ENCODE measurements at places on chromosomes 2 and 18. TPM values are rescaled to one million over a fixed set of nuclear protein-coding genes. Genes with fewer than 3 reads are reported as not detected.

GRCh38 chr2:227054006-227054405 is 110.0 kb downstream of the COL4A4 start:
- H3K27me3 ChIP-seq: peaks cover 8% of the 10 kb centered on the region
- DNase-seq: no peak
- H3K4me3 ChIP-seq: no peak overlapping the region

DNA sequence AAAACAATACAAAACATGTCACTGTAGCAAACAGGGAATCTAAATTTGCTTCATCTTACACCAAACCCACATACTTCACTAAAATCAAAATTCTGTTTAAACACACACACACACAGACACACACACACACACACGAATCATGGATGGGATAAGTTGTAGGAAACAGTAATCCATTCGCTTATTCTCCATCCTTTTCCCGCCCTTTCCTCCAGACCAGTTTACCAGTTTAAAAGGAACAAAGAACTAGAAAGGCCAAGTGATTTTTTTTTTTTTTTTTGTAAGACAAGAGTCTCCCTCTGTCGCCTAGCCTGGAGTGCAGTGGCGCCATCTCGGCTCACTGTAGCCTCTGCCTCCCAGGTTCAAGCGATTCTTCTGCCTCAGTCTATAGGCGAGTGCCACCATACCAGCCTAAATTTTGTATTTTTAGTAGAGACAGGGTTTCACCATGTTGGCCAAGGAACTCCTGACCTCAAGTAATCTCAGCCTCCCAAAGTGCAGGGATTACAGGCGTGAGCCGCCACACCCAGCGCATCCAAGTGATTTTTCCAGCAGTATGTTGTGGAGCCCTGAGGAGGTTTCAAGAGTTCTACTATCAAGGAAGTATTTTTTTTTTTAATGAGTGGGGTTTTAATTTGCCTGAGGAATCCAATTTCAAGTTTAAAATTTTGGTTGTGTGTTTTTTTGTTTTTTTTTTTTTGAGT is 5.7 kb downstream of the PSME4 start:
- H3K27me3 ChIP-seq: no peaks in the 10 kb centered on the region
- no peak overlapping the region for H3K27ac ChIP-seq
- DNase-seq: no peak

DNA sequence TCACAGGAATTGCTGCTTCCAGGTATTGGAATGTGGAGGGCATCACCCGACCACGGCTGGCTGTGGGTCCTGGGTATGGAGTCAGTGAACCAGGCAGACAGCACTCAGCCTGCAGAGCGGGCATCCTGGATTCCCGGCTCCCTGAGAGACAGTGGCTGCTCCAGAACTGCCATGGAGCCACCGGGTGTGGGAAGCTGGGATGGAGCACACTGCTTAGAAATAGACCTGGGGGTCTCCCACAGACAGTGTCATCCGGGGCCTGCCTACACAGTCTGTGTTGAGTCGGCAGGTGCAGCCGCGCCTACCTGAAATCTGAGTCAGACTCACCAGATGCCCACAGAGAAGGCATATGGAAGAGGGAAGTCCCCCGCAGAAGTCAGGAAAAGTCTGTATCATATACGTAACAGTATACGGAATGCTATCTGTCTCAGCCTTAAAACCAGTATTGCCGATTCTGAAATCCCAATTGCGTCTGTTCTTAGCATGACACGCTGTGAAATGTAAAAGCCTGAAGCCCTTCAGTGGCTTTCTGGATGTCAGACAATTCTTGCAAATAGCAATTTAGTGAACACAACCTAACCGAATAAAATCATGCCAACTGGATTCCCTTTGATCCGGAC is 509.7 kb upstream of the MYT1L start:
- no peaks in the 10 kb centered on the region for H3K27me3 ChIP-seq
- no peak overlapping the region for H3K4me3 ChIP-seq
- no peak for DNase-seq
- no peak overlapping the region for H3K27ac ChIP-seq
- no peaks in the 10 kb centered on the region for H3K4me1 ChIP-seq

DNA sequence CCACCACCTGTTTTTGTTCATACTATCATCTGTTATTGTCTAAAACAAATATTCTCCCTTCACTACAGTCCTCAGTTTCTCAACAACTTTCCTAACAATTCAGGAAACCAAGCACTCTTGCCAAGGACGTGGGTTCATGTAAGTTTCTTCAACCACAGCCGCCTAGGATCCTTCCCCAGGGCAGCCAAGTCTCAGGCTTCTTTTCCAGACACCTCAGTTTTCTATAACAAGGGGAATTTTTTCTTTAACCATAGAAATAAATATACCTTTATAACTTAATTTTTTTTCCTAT is 39.4 kb upstream of the AGPS start:
- H3K27me3 ChIP-seq: no peaks in the 10 kb centered on the region
- no peak overlapping the region for H3K4me3 ChIP-seq
- no peak overlapping the region for H3K27ac ChIP-seq
- no peak for DNase-seq
- peaks cover 3% of the 10 kb centered on the region for H3K36me3 ChIP-seq

GRCh38 chr2:36338124-36338826 is 17.3 kb upstream of the CRIM1 start:
- DNase-seq: no peak
- peaks cover 12% of the 10 kb centered on the region for H3K27me3 ChIP-seq
- H3K4me3 ChIP-seq: no peak overlapping the region
- H3K36me3 ChIP-seq: no peaks in the 10 kb centered on the region

DNA sequence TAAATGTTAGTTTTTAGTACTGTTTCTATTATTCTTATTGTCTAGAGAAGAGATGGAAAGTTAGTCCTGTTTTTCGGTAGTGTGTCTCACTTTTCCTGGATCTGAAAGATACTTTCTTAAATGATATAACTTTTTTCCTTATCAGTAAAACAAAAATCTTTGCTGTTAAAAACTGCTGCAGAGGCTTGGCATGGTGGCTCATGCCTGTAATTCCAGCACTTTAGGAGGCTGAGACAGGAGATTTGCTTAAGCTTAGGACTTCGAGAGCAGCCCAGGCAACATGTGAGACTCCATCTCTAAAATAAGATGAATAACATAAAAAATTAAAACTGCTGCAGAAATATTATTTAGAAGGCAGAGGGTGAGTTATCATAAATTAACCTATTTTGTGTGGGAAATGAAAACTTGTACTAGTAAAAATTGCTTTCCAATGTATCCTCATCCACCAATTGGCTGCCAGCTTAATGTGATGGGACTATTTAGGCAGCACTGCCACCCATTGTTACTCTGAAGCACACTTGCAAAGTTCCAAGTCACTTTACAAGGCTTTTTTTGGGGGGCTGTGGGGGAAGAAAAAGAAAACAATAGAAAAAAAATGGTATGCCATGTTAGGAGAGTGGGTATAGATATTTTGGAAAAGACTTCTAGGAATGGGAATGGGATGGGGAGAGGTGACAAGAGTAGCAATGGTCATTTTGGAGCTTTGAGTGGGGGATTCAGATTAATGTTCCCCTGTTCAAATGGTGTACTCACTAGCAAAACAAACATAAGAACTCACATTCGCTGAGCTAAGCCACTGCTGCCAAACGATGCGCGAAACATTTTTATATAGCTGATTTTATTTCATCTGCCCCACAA is 62.7 kb downstream of the MEIS1 start:
- H3K4me3 ChIP-seq: no peak overlapping the region
- H3K27ac ChIP-seq: no peak overlapping the region
- H3K36me3 ChIP-seq: no peaks in the 10 kb centered on the region

GRCh38 chr2:73993778-73994177 is 9.1 kb downstream of the TET3 start:
- H3K27me3 ChIP-seq: no peaks in the 10 kb centered on the region
- DNase-seq: no peak
- H3K4me3 ChIP-seq: no peak overlapping the region
- H3K36me3 ChIP-seq: peaks cover 41% of the 10 kb centered on the region
- H3K27ac ChIP-seq: peak overlapping the region; percentile 2
- peaks cover 62% of the 10 kb centered on the region for H3K4me1 ChIP-seq

GRCh38 chr2:189580241-189580651 is 340 bp downstream of the SLC40A1 start:
- H3K36me3 ChIP-seq: peaks cover 2% of the 10 kb centered on the region
- H3K27ac ChIP-seq: peak overlapping the region; percentile 6
- H3K4me3 ChIP-seq: peak overlapping the region; percentile 70

DNA sequence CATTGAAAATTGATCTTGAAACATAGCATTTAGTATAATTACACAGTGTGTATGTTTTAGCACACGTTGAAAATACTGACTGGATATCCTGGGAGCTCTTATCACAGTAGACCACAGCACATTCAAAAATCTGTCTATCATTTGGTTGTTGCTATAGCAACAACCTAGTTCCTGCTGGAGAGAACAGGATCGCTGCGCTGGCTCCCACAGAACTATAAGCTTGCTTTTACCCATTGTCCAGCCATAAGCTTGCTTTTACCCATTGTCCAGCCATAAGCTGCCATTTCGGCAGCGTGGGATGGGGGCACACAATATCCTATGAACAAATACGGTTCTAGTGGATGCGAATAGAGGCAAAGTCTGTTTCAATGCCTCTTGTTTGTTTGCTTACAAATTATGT is 70.4 kb upstream of the ST6GAL2 start:
- H3K27ac ChIP-seq: no peak overlapping the region
- H3K4me1 ChIP-seq: no peaks in the 10 kb centered on the region
- no peaks in the 10 kb centered on the region for H3K36me3 ChIP-seq
- H3K4me3 ChIP-seq: no peak overlapping the region
- no peak for DNase-seq
- H3K27me3 ChIP-seq: no peaks in the 10 kb centered on the region

- H3K4me3 ChIP-seq: no peak overlapping the region
- no peak for DNase-seq
- H3K27me3 ChIP-seq: peaks cover 43% of the 10 kb centered on the region
- peaks cover 14% of the 10 kb centered on the region for H3K4me1 ChIP-seq
- no peaks in the 10 kb centered on the region for H3K36me3 ChIP-seq
- H3K27ac ChIP-seq: no peak overlapping the region
Measured at GRCh38 chr2:17792515-17792914, 23.7 kb upstream of the MSGN1 start.

DNA sequence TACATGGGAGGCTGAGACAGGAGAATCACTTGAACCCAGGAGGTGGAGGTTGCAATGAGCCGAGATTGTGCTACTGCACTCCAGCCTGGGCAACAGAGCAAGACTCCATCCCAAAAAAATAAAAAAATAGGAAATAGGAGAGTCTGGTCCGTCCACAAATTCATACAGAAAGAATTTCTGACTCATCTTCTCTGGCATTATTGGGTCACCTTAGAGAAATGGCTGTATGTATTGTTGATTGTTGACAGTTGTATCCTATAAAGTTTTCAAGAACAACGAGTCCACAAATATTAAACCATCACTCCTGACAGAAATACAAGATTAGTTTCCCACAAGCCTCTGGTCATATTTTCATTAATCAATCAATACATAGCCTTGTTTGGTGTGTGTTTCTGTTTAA is 20.4 kb downstream of the RBM43 start:
- no peaks in the 10 kb centered on the region for H3K36me3 ChIP-seq
- H3K4me3 ChIP-seq: no peak overlapping the region
- DNase-seq: no peak
- peaks cover 2% of the 10 kb centered on the region for H3K4me1 ChIP-seq
- H3K27me3 ChIP-seq: peaks cover 4% of the 10 kb centered on the region

DNA sequence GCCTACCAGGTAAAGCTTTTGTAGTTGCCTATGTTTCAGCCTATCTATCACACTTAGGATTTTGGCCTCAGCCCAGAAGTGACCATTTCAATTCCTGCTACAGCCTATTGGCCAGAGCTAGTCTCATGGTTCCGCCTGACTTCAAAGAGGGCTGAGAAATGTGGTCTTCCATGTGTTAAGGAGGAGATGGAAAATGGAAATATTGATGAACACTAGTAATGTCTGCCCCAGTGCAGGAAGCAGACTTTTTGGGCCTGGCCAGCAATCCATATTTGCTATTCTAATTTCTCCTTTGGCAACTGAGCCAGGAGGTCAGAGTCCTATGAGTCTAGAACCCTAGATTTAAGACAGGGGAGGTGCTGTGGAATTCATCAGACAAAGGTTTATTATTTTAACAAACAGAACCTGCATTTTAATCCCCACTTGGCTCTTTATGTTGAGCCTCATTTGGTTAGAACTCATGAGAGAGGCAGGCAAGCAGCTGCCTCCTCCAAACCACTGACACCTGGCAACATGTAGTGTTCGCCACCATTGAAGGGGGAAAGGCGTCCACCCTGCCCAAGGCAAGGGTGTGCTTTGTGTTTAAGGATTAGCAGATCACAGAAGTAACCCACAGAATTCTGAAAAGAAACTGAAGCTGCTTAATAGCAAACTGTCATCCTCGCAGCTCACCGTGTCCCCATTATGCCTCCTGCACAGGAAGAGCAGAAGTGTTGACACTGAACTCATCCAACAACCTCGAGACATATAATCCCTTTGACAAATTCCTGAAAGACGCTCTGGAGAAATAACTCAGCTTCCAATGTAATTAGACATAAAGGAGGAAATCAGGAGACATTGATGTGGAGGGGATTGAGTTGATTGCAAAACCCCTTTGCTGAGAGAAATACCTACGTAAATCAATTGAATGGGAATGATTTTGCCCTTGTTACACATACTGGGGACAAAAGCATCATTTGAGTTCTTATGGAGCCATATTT is 47.7 kb upstream of the SCG2 start:
- H3K36me3 ChIP-seq: no peaks in the 10 kb centered on the region
- H3K4me3 ChIP-seq: no peak overlapping the region
- DNase-seq: no peak
- no peaks in the 10 kb centered on the region for H3K4me1 ChIP-seq

DNA sequence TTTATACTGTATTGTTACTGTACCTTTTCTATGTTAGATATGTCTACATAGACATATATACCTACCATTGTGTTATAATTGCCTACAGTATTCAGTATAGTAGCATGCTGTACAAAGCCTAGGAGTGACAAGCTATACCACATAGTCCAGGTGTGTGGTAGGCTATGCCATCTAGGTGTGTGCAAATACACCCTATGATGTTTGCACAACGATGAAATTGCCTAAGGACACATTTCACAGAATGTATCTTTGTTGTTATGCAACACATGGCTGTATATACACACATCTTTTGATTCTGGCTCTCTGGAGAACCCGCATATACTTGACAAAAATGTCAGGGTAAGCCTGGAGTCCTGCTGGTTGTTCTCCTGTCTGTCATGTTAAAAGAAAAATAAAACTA is 85.1 kb downstream of the BCL2L11 start:
- peaks cover 7% of the 10 kb centered on the region for H3K36me3 ChIP-seq
- no peaks in the 10 kb centered on the region for H3K27me3 ChIP-seq
- DNase-seq: no peak
- H3K4me3 ChIP-seq: no peak overlapping the region
- peaks cover 12% of the 10 kb centered on the region for H3K4me1 ChIP-seq

LRPPRC gene
- 80.2 TPM for total RNA-seq

BAZ2B gene
- total RNA-seq: 11.3 TPM

CSRNP3 gene
- not detected for total RNA-seq

MC4R gene
- not detected for total RNA-seq

MAP3K19 gene
- total RNA-seq: not detected

PTPRN gene
- total RNA-seq: not detected

B4GALT6 gene
- 2.0 TPM for total RNA-seq

Measured in activated CD4-positive, alpha-beta T cell treated with anti-CD3 and anti-CD28 coated beads, Interleukin-2, amount 10 ng/mL, durations not matched to agents 7 days and 5 days (primary cell).